ENCODE measurements at places on chromosomes 12 and 14.

- no peak for DNase-seq
These were observed 120.9 kb upstream of the LMO3 start for GRCh38 chr12:16726879-16727278.

GRCh38 chr12:121391619-121392324 lies 8.1 kb upstream of the RNF34 start:
- DNase-seq, result no peak

GRCh38 chr14:89406941-89407340 lies 10.1 kb downstream of the FOXN3 start:
- DNase-seq, result no peak

GRCh38 chr14:67541448-67542387 lies 8.6 kb downstream of the PLEKHH1 start:
- no peak for DNase-seq

DNA sequence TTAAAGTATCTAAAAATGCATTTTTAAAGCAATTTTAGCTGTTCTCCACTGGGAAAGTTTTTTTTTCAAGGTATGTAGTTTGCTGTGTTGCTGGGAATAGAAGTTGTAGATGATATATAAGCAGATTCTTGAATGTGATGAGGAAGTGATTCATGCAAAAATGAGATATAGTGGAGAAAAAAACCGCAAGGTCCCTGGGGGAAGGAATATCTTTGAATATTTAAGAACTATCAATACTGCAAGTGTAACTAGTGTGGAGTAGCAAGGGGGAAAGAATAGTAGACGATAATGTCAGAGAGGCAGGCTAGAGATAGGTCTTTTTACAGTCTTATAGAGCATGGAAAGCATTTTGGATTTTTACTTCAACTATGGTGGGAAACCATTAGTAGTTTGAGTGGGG lies 42.5 kb downstream of the PTCSC3 start:
- no peak for DNase-seq

DNA sequence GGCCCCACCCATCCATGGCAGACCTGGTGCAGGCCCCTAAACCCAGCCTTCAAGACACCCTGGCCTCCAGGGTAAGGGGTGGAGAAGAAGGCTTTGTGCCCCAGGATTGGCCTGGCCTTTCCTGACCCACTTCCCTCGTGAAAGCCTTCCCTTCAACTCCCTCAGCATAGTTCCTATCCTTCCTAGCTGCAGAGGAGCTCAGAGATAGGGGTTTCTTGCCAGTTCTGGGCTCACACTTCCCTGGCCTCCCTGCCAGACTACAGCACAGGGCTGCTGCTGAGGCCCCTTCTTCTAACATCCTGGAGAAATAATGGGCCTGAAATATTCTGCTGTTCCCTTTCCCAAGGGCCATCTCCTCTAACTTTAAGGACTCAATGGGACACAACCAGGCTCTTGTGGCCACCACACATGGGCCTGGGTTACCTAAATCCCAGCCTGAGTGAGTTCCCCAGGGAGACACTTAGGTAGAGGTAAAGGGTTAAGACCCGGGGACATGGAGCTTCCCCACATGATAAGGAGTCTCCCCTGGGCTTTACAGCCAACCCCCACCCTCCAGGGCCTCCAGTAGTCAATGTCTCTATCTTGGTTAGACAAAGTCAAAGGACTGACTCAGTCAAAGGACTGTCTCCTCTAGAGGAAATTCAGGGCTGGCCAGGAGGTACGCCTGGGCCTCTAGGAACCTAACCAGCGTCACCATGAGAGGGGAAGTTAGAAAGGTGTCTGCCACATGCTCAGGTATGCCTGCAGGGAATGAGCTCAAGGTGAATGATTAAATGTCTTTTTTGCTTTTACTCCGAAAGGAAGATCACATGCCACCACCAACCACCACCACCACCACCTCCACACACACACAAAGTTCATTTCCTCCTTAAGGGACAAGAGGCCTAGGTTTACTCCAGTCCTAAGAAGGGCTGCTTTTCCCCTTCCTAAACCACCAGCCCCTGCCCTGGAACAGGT lies 7.1 kb downstream of the ZFP36L1 start:
- DNase-seq, result no peak

GRCh38 chr12:13606290-13606689 lies 375.1 kb downstream of the GRIN2B start:
- DNase-seq, result no peak

DNA sequence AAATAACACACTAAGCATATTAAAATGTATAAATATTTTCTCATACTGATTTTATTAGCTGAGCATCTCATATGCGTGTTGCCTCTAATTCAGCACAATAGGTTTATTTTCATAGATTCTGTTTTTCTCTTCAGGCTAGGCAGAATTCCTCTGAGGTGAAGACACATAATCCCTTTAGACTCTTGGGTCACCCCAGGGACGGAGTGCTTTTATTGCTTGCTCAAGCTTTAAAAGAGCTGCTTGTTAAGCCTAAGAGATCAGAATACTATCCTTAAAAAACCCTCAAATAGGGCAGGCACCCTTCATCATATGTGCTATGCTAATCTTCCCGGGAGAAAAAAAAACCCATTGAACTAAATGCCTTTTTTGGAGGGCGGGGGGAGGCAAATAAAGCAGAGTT lies 390.1 kb downstream of the KCNH5 start:
- DNase-seq, result no peak

GRCh38 chr12:6936636-6937480 lies 6.8 kb upstream of the RNU7-1 start:
- DNase-seq, result no peak

DNA sequence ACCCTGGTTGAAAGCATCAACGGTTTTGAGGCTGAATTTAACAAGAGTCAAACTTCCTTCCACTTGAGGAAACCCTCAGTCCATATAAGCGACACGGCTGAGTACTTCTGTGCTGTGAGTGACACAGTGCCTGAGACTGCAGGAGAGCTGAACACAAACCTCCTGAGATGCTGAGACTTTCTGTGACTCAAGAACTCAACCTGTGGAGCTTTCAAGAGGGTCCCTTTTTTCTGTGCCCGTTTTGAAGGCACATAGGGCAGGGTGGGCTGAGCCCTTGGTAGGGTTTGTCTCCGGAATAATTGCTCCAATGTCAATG lies 305.3 kb upstream of the OR4E1 start:
- no peak for DNase-seq

GRCh38 chr12:79818856-79819255 lies 116.0 kb downstream of the PPP1R12A start:
- DNase-seq, result no peak

GRCh38 chr14:103899833-103900232 lies 28.4 kb upstream of the TDRD9 start:
- DNase-seq, result no peak

GRCh38 chr12:57315681-57316080 lies 64.7 kb upstream of the STAC3 start:
- no peak for DNase-seq

DNA sequence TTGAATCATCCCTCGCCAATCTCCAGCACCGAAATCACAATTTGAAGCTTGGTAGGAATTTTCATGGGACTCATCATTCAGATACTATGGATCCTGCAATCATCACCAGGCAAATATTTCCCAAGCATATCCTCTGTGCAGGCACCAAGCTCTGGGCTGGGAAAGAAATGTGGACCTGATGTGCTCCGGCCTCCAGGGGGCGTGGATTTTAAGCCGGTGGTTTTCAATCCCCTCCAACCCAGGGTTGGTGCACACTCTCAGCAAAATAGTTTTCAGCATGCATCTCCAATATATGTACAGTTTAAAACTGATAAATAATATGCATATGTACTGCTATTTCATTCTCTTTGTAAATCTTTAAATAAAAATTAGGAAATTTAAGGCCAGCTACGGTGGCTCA lies 98.9 kb downstream of the RBM19 start:
- DNase-seq, result no peak

DNA sequence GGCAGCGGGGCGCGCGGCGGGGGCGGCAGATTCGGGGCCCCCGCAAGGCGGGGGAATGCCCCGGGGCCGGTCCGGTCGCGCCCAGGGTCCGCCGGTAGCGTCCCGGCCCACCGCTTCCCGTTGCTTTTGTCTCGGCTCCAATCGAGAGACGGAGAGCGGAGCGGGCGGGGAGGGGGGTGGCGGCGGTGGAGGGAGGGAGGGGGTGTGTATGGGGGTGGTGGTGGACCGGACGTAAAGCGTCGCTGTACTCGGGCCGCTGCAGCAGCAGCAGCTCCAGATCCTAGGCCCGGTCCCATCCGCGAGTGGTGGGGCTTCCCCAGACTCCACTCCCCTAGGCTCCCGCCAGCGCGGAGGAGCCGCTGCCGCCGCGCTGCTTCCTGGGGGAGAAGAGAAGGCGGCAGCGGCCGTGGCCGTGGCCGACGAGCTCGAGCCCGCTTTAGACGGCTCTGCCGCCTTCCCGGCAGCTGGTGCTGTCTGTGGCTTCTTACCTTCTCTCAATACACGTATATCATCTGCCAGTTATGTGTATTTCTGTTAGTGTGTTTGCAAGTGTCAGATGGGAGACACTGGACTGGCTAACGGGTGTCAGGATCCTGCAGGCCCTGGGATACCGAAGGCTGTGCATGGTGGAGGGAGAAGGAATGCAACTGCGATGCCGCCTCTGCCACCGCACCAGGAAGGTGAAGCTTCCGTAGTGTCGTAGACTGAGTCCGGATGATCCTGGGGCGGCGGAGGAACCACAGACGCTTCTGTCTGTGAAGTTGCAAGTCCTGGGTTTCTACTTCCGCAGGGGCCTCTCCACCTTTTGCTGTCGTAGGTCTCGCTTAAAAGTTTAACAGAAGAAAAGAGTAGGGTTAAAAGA lies 508 bp downstream of the CNOT2 start:
- DNase-seq, result peak; percentile 30

- DNase-seq, result no peak
These were observed 6.3 kb downstream of the RFLNA start for GRCh38 chr12:124301084-124301654.

DNA sequence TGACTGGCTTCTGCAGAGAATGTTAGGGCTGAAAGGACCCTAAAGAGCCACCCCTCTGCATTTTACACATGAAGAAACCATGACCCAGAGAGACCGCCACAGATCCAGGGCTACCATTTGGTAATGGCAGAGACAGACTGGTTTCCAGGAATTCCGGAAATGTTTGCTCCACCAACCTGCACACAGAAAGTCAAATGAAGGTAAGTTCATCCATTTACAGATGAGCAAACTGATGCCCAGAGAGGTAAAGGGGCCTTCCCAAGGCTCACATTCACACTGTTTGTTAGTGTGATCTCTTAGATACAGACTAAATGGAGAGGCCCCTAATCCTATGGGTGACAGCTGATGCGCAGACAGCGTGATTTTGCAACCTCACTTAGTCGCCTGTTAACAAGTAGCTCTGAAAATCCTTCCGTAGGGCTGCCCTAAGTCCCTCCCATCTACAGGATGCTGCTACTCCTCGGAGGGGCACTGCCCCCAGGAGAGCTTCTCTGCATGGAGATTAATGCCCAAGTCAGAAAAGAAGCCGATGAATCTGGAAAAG lies 33.8 kb downstream of the ZFP36L1 start:
- no peak for DNase-seq

DNA sequence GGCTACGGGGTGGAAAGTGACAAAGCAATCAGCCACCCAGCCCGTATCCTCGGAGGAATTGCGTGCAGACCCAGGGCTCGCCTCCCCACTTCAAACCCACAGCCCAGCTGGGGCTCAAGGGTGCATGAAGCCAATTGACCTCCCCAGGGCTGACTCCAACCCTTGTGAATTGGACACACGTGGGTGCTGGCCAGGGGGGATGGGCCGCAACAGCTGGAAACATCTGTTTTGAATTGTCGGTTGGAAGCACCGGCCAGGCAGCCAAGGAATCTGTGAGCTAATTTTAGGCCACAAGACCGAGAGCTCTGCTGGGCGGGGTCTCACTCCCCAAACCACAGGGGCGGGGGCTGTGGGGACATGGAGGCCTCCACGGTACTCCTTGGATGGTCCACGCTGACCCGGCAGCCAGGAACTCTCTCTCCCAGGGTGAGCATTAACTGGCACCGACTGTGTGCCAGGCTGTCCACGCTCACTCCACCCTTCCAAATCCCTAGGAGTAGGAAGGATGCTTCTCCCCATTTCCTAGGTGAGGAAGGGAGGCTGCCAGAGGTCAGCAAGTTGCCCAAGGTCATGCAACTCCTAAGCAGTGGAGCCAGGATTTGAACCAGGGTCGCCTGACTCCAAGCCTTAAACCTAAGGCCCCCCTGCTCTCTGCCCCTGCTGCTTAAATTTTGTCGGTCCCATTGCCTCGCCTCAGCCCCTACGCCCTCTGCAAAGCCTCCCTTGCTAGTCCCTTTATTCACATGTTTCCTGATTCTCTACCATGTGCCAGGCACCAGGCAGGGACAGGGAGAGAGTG lies 11.9 kb upstream of the TMEM119 start:
- DNase-seq, result no peak

GRCh38 chr12:105226219-105226618 lies 9.8 kb downstream of the APPL2 start:
- no peak for DNase-seq

DNA sequence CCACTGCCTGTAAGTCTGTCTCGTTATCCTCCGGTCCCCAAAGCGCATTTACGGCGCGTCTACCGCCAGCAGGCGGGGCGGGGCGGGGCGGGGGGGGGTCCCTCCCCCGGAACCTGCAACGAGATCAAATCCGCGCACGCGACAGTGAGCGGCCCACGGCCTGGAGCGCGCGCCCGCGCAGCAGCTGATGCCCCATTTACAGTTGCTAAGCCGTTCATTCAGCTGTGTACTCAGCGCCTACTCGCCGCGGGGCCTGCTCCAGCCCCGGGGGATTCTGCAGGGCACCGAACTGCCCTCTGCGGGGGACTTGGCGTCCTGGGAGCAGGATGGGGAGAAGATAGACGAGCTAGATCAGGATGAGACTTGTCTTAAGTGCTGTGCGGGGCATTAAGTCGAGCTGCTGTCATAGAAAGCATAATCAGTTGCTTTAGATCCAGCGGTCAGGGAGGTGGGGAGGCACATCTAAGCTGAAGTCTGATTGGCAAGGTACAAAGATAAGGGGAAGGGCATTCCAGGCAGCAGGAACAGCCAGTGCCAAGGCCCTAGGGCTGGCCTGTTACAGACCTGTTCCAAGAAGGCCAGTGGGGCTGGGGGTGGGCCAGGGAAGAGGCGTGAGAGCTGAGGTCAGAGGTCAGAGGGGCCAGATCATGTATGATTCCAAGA lies 1.4 kb upstream of the CCDC85C start:
- DNase-seq, result no peak

DNA sequence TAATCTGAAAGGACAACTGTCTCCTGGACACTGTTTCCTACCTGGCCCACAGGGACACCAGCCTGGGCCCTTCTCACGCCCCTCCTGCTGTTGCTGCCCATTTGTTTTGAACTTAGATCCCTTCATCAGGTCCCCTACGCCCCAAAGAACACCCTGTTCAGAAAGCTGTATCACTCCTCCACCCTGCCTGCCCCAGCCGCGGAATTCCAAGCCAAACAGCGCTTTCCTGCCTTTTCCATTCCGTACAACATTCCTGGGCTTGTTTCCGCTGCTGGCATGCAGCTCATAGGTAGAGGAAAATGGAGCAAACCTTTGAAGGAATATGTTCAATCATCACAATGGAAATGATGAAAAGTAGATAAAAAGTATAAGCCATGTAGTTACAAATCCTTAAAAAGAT lies 12.8 kb upstream of the GSG1 start:
- DNase-seq, result no peak

DNA sequence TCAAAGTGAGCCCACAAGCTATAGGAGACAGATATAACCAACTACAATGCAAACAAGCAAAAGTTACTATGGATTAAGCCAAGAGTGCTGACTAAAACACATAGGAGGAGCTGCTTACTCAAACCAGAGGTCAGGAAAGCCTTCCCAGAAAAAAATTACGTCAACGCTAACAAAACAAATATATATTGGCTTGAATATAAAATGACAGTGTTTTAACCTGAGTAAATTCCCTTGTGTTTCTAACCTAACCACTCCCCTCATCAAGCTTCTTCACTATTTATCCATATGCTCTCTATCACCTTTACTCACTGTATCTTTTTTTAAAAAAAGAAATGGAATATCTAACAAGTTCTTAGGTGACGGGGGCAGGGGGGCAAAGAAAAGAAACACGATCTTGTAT lies 115.9 kb downstream of the MED13L start:
- DNase-seq, result no peak

Data from NCI-H2029 treated with DMSO at 0.1 percent for 48 hours (cell line).